Kidney epithelial cell (primary cell): ENCODE measurements at places on chromosomes 12 and 14. TPM values are rescaled to one million over a fixed set of nuclear protein-coding genes. Genes with fewer than 3 reads are reported as not detected.

DNA sequence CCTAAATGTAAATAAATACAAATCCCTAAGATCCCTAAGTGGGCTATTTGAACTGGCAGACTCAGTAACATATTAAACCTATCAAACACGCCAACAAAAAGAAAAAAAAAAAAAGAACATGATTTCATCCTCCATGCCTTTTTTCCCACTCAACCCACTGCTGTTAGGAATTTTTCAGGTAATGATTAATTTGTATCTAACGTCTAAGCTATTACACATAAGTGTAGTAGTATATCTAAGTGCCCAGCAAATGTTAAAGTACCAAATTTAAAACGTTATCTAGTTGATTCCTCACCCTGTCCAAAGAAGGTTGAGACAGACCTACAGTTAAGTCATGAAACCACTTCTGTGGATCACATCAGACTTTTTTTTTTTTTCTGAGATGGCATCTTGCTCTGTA, 16.4 kb upstream of the ARID4A start:
- DNase-seq = peak; percentile 69

DNA sequence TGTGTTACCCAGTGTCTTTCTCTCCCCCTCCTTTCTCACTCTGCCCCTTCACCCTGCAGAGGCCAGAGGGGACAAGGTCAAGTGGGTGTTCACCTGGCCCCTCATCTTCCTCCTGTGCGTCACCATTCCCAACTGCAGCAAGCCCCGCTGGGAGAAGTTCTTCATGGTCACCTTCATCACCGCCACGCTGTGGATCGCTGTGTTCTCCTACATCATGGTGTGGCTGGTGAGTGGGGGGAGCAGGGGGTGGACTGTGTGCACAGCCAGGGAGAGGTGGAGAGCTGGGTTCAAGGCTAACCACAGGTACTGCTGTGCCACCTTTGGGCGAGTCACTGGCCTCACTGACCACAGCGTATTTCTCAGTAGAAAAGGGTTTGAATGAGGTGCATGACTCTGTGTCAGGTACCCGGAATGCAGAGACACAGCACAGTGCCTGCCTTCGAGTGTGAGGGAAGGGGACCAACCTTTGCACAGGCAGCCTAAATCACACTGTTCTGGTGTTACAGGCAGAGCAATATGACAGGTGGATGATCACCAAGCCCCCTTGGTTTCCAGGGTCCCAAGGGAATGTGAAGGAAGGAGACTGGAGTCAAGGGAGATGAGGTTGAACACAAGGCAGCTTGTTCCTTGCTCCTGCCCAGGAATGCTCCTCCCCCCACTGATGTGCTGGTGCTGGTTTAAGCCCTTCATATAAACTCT, 30.8 kb upstream of the RIN3 start:
- DNase-seq = no peak

- no peak for DNase-seq
Observed at GRCh38 chr14:53042480-53042879, 91.6 kb upstream of the FERMT2 start.

- no peak for DNase-seq
Observed at GRCh38 chr12:57404966-57405640, 25.7 kb downstream of the R3HDM2 start.

DNA sequence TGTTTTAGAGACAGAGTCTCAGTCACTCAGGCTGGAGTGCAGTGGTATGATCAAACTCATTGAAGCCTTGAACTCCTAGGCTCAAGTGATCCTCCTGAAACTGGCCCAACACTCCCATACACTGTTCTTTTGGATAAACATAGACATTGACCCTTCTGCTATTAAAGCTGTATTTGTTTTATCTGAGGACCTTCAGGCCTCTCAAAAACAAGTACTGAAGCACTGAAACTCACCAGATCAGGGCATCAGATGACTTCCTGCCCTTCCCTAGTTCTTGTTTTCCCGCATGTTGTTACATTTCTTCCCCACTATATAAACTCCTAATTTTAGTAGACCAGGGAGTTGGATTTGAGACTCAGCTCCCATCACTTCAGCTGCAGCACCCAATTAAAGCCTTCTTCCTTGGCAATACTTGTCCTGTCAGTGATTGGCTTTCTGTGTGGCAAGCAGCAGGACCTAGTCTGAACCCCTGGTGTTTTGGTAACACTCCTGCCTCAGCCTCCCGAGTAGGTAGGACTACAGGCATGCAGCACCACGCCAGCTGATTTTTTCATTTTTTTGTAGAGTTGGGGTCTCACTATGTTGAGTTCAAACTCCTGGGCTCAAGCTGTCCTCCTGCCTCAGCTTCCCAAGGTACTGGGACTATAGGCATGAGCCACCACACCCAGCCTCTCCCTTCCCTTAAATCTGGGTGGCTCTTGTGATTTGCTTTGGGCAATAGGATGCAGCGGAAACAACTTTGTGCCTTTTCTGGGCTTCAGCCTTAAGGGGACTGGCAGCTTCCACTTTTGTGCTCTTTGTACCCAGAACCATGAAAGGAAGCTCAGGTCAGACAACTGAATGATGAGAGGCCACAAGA, 12.5 kb upstream of the IFT81 start:
- DNase-seq = no peak

GRCh38 chr12:104689635-104690034, 232.9 kb downstream of the CHST11 start:
- no peak for DNase-seq

DNA sequence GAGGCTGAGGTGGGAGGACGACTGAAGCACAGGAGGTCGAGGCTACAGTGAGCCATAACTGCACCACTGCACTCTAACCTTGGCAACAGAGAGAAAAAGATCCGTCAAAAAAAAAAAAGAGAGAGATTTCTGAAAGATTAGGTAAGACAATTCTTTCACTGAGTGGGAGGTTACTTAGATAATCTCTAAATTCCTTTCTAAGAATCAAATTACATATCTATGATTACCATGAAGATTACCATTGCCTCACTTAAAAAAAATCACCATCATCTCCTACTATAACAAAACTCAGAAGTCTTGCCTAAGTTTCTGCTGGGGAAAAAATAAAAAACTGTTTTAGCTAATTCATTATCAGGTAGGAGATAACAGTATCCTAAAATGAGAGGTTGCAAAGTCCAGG, 366.7 kb downstream of the DUSP6 start:
- no peak for DNase-seq

GRCh38 chr14:76997257-76997970, 31.1 kb downstream of the IRF2BPL start:
- no peak for DNase-seq

GRCh38 chr12:97456571-97457188, 5.9 kb upstream of the RMST start:
- no peak for DNase-seq

DNA sequence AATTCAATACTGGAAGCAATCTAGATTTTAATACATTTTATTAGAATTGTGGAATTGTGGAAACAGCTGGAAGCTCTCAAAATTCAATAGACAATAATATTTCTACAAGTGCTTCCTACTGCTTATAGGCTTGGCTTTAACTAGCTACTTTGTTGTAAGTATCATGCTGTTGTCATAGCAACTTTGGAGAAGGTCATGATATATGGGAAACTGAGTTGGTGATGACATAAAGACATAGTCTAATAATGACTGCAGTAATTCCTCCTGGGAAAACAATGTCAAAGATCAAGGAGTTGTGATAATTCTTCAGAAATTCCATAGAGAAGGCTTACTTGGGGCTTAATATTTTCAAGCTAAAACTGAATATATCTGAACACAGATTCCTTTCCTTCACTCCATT, 266.6 kb downstream of the KIF21A start:
- no peak for DNase-seq

- DNase-seq = no peak
Observed at GRCh38 chr14:53341324-53341723, 188.2 kb upstream of the DDHD1 start.

GRCh38 chr14:28666961-28667360, 99.6 kb upstream of the FOXG1 start:
- DNase-seq = no peak

GRCh38 chr12:119156401-119157044, 22.2 kb upstream of the HSPB8 start:
- no peak for DNase-seq

GRCh38 chr14:65195042-65195719, 92.9 kb upstream of the MAX start:
- no peak for DNase-seq

DNA sequence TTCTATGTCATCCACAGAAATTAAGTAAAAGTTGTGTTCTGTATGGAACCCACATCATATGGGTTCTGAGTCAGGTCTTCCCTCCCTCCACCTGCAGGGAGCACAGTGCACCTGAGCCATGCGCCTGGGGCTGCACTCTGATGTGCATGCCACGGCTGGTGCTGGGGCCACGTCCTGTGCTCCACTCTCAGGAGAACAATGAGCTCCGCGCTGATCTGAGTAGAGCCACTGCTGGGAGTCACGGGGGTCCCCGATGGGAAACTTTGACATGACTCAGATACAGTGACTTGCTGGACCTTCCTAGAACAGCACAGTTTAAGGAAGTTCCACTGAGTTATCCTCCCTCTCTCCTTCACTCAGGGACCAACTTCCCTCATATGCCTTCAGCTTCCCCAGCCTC, 683.4 kb downstream of the TMEM121 start:
- no peak for DNase-seq

GRCh38 chr12:91818227-91819131, 327.2 kb downstream of the BTG1 start:
- DNase-seq = no peak

DNA sequence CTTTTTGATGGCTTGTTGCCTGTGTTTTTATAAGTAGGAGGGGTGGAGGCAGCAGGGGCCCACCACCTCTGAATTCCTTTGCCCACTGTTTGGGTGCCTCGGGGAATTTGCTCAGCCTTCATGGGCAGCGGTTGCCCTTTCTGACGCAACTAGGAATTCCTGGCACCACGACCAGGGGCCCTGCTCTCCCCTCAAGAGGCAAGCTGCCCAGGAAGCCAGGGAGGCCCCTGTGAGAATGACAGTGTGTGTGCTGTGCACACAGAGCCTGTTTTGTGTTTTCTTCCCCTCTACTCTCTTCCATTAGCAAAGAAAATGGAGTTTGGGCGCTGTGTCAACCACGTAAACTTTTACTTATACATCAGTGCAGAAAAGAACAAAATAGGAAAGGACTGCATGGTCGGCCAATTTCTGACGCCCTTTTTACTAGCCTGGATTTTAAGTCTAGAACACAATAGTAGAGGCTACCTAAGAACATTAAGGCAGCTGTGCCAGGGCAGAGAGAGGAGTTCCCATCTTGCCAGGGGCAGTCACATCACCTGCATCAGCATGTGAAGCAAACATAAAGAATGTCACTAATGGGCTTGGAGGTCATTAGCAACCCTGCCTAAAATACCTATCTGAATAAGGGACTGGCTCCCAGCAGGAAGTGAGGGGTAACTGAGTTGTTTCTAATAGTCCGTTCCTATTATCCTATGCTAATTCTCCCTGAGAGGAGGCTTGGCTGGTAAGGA, 17.9 kb upstream of the PTGR2 start:
- DNase-seq = peak; percentile 73

- DNase-seq = no peak
Observed at GRCh38 chr12:6061660-6062059, 62.8 kb downstream of the VWF start.

DNA sequence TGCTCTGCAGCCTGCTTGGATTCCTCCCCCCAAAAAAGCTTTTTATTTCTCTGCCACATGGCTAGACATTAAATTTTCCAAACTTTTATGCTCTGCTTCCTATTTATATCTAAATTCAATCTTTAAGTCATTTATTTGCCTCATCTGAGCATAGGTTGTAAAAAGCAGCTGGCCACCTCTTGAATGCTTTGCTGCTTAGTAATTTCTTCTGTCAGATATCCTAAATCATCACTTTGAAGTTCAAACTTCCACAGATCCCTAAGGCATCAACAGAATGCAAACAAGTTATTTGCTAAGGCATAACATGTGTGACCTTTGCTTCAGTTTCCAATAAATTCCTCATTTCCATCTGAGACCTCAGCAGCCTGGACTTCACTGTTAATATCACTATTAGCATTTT, 209.6 kb downstream of the FSCB start:
- no peak for DNase-seq

GRCh38 chr12:71947645-71948105, 9.0 kb downstream of the TPH2 start:
- DNase-seq = peak; percentile 50

- DNase-seq = no peak
Observed at GRCh38 chr14:23381871-23382270, 5.0 kb downstream of the CMTM5 start.

- no peak for DNase-seq
Observed at GRCh38 chr12:131260251-131260905, 306.7 kb downstream of the ADGRD1 start.

DNA sequence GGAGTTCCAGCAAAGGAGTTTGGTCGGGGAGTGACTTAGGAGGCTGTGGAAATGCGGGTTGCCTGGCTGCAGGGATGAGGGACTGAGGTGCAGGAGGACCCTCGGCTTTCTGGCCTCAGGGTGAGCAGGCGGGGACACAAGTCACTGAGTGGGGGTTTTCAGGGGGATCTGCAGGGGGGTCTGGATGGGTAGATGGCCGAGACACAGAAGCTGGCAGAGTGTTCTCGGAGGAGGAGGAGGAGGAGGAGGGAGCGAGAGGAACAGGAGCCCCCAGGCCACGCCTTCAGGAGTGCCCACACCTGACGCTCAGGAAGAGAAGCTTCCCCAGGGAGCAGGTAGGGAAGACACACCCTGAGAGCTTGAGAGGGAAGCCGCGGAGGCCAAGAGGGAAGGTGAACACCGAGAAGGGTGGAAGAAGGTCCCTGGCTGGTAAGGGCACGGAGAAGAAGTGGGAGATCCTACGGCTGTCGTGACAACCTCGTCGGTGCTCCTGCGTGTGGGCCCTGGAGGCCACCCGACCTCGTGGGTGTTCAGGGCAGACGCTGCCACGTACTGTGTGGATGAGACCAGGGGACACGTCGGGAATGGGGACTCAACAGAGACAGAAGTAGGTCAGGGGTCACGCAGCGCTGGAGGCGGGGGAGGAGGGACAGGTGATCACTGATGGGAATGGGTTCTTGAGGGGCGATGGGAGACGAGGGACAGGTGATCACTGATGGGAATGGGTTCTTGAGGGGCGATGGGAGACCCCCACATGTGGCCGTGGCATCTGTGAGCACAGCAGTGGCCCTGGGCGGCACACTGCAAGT, 109.4 kb downstream of the PIWIL1 start:
- DNase-seq = no peak

DNA sequence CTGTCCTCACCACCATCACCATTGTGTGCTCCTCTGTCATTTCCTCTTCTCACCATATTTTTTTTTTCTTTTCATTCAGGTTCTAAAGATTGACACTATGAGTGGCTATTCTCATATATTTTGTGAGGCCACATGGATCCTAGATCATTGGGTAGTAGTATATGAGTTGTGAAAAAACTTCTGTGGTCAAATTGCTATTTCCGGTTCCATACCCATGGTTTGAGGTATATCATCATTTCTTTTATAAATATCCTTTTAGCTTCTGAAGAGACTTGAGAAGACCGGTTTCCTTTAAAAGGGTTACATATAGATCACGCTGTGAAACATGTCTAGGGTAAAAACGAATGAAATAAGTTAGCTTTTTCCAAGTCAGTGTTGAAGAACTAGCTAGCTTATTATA, 769.3 kb downstream of the NOVA1 start:
- no peak for DNase-seq

The TMEM253 gene
- not detected in 2 replicates for total RNA-seq

The ADGRD1 gene
- 0.08 TPM in 1 of 2 replicates, not detected in the other for total RNA-seq

The VAMP1 gene
- total RNA-seq = 1.6 and 4.8 TPM in 2 replicates

The B4GALNT3 gene
- 5.1 and 6.8 TPM in 2 replicates for total RNA-seq

The ZNF891 gene
- total RNA-seq = 0.63 and 0.82 TPM in 2 replicates

The PPP1R1A gene
- total RNA-seq = 2.4 and 3.4 TPM in 2 replicates

The YBX3 gene
- 307 and 312 TPM in 2 replicates for total RNA-seq

The GUCY2C gene
- total RNA-seq = not detected in 2 replicates

The JKAMP gene
- total RNA-seq = 56.9 and 66.7 TPM in 2 replicates

The TSHR gene
- not detected in 2 replicates for total RNA-seq

The KLHDC1 gene
- total RNA-seq = 0.54 and 1.9 TPM in 2 replicates

The HDAC7 gene
- total RNA-seq = 52.1 and 62.2 TPM in 2 replicates

The METTL3 gene
- total RNA-seq = 37.7 and 40.4 TPM in 2 replicates

The PTGER2 gene
- 0.46 and 1.4 TPM in 2 replicates for total RNA-seq
